ENCODE measurements at places on chromosomes 7 and 10.

DNA sequence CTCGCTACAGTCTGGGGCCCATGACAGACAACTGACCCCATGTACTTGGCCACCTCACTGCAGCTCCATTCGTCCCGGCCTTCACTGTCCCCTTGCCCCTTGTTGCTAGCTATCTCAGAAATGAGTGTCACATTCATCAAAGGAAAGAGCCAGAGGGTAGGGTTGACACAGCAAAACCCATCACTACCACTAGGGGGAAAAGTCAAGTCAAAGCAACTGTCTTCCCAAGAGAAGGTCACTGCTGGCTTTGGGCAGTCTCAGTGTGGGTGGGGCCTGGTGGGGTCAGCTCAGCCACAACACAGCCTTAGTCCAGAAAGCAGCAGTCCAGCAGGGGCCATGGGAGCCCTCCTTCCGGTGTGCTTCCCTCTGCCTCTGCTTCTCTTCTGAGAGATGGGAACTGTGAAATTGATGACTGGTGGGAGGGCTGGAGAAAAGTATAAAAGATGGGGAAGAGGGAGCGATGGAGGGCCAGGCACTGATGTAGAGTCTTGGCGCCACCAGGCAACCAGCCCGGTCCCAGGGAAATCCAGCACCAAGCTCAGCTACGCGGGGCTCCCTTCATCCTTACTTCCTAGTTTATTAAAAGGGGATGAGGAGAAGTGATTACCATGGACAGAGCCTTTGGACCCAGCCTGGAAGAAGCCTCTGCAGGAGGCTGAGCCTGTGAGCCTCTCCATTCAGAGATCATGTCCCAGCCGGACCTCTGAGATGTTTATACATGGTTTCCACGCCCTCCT, 58.0 kb downstream of the PLXNA4 start:
- no peak for DNase-seq

DNA sequence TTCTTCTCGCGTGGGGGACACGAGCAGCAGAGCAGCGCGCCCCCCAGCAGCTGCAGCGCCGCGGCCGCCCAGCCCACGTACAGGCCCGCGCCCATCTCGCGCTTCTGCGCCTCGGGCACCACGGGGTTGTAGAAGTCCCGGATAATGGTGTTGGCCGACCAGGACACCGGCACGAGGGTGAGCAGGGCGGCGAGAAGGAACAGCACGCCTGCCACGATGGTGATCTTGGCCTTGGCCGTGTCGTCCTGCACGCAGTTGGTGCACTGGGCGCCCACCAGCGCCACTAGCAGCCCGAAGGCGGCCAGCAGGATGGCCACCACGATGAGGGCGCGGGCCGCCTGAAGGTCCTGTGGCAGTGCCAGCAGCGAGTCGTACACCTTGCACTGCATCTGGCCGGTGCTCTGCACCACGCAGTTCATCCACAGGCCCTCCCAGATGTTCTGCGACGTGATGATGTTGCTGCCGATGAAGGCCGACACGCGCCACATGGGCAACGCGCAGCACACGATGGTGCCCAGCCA, 529 bp downstream of the CLDN3 start:
- no peak for DNase-seq

DNA sequence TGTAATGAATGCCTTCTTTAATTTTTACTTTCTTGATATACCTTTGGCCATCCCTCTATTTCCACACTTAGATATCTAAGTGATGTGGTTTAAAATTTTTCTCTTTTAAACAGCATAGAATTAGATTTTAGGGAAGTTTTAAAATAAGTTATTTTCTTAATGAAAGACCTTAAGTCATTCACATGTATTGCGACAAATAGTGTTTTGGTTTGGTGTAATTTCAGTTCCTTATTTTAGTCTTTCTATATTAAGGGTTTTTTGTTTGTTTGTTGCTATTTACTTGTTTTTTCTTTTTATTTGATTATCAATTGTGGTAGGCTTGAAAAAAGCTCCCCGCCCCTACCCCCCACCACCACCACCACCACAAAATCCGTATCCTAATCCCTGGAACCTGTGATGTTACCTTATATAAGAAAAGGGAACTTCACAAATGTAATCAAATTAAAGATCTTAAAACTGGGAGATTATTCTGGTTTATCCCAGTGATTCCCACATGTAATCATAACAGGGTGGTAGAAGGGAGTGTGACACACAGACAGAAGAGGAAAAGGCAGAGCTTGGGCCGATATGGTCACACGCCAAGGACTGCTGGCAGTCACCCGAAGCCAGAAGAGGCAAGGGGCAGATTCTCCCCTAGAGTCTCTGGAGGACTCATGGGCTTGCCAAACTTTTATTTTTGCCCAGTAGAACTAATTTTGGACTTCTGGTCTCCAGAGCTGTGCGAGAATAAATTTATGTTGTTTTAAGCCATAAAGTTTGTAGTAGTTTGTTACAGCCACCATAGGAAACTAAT, 149.7 kb downstream of the NPSR1 start:
- DNase-seq, result no peak

- no peak for DNase-seq
These were observed 10.3 kb upstream of the ZNF273 start for GRCh38 chr7:64892666-64893309.

DNA sequence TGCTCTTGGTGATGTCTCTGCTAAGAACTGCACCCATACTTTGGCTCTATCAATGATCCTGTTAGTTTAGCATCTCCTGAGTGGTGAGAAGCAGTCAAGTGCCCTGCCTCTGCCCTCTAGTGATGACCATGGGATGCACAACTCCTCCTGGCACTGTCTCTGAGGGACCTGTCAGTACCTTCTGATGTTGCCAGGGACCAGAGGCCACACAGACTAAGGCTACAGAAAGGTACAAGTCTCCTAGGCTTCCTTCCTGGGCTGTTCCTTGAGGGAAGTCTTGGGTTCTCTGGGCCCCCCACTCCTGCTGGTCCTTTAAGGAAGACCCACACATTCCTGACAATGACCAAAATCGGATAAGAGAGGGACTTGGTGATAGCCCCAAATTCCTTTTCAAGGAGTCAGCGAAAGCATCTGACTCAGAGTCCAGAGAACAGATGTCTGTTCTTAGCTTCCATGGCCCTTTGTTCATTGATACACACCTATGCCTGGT, 15.3 kb downstream of the NKX2-3 start:
- DNase-seq, result no peak

DNA sequence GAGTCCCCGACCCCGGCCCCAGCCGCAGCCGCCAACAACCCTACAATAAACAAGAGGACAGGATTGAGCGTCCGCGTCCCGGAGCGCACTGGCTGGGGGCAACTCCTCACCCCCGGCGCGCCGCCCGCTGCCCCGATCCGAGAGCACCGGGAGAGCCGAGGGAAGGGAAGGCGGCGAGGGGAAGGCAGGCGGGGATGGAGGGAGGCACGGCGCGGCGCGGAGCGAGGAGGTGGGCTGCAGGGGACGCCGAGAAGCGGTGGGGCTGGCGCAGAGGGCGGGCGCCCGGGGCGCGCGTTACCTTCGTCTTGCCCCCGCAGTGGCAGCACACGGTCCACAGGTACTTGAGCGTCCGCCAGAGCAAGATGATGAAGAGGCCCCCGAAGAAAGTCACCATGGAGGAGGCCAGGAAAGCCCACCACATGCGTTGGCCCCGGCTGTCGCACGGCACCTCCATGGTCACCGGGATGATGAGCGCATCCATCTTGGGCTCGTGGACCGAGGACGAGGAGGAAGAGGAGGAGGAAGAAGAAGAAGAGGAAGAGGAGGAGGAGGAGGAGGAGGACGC, 559 bp downstream of the KCNMA1 start:
- no peak for DNase-seq

- no peak for DNase-seq
These were observed 165.5 kb downstream of the SND1 start for GRCh38 chr7:127817466-127817865.

DNA sequence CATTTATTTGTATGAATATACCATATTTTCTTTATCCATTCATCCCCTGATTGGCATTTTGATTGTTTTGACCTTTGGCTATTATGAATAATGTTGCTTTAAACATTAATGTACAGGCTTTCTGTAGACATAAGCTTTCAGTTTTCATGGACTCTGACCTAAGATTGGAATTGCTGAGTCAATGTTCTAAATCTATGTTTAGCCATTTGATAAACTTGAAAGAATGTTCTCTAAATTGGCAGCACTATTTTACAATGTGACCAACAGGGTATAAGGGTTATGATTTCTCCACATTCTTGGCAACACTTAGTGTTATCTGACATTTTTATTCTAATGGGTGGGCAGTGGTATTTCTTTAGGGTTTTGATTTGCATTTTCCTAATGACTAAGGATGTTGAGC, 229.7 kb upstream of the ETV1 start:
- no peak for DNase-seq

- DNase-seq, result no peak
These were observed 73.3 kb upstream of the HABP2 start for GRCh38 chr10:113479346-113480080.

- DNase-seq, result no peak
These were observed 98.6 kb downstream of the NXPH1 start for GRCh38 chr7:8531991-8532515.

DNA sequence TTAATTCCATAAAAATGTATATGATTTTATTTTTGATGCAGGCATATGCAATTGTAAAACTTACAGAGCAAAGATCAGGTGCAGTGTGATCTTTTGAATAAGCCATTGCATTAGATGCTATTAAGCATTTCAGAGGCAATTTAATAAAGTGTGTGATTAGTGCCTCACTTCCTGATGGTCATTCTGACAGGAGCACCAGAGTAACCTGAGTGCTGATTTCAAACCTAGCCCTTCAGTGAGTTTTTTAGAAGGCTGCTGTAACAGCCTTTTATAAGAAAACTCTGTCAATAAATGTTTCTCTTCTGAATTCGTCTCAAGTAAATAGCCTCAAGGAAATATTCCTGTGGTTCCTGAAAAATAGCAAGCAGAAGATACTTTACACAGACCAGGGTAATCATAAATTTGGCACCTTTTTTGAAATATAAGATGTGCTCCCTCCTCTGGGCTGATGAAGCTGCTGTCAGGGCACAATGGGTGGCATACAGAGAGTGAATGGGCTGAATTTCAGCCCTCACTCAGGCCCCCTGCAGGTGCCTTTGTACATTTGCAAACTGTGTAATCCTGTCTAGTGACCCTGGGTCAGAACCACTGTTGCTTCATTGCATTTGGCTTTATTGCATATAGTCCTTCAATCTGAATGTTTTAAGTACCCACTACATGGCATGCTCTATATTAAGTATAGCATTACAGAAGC, 193.7 kb upstream of the CSTF2T start:
- no peak for DNase-seq

GRCh38 chr10:119378737-119379067, 163.8 kb downstream of the RGS10 start:
- no peak for DNase-seq

DNA sequence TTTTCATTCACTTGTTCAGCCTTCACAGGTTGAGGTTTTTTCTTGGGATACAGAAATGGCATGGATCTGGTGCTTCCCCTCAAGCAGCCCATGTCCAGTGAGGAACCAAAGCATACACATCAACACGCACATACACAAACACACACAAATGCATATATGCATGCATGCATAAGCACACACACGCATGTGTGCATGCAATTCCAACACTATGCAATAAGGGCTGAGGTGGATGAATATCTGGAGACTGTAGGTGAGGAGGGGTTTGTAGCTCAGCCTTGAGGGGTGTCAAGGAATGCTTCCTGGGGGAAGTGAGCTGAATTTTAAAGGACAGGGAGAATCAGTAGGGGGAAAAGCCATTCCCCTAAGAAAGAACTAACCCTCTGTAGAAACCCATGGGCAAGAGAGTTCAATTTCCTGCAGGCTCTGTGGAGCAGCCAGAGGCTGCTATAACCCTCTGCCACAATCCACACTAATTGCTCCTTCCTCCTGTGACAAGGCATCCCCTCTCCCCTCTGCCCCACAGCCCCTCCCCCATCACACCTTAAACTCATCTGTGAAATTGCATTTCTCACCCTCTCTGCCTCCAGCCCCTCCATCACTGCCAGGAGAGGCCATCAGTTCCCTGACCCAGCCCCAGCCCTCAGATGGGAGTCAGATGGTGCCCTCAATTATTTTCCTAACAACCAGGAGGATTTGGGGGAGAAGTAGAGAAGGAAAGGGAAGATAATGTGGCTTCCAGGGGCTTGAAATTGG, 316.4 kb downstream of the RPS24 start:
- DNase-seq, result no peak

DNA sequence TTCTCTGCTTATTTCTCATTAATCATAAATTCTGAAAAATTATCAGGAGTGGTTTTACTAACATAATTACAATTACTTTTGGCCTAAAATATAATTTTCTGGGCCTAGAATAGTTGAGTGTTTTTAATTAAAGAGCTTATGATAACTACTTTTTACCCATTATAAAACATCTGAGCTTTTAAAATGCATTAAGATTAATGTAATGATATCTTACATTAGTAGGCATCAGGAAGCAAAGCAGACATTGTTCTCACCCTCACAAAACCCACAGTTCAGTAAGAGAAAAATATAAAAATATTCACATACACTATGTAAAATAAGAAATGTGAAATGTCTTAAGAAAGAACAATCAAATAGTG, 443.7 kb upstream of the SEMA3A start:
- DNase-seq, result no peak

DNA sequence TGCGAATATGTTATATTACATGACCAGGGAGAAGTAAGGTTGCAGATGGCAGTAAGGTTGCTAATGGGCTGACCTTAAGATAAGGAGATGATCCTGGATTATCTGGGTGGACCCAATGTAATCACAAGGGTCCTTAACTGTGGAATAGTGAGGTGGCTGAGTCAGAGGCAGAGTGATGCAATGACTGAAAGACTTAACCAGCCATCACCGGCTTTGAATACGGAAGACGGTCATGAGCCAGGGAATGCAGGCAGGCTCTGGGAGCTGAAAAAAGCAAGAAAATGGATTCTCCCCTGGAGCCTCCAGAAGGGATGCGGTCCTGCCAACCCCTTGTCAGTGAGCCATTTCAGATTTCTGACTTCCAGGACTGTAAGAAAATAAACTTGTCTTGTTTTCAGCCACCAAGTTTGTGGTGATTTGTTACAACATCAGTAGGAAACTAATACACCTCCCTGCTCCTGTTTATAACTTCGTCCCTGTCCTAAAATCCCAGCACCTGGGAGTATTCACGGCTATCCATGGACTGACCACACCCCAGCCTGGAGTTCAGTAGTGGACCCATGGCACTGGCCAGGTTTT, 4.6 kb upstream of the C10orf95 start:
- no peak for DNase-seq

DNA sequence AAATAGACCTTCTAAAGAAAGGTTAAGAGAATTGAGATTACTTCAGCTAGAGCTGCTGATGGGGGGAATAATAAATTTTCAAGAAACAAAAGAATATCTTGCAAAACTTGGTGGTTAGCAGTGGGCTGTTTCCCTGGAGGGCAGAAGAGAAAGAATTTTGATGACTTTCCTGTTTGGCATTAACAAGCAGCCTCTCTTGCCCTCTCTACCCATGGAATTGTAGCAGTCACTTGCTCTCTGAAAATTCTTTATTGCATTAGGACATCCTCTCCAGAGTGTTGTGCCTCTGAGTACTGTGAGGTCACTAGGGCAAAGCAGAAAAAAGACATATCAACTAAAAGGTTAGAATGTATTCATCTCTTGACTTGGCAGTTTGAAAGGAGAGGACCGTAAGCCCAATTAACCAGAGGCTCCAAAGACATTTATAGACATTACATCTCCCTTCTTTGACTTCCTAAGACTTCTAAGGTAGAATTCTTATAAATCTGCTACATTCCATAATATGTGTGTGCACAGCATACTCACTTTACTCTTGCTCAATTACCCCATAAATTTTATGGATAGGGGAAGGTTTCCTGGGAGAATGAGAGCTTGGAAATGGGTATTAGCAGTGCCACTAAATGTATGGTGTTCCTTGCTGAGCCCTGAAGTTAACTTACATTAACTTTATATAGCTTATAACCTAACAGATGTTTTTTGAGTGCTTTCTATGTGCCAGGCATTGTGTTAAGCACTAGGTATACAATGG, 215.3 kb downstream of the KIF20B start:
- no peak for DNase-seq
